ENCODE measurements at places on chromosomes 12 and 14.

- DNase-seq = no peak
These were observed 6.9 kb downstream of the RARG start for GRCh38 chr12:53224897-53225634.

- DNase-seq = peak; percentile 65
These were observed 148.2 kb downstream of the KIF21A start for GRCh38 chr12:39294715-39295114.

DNA sequence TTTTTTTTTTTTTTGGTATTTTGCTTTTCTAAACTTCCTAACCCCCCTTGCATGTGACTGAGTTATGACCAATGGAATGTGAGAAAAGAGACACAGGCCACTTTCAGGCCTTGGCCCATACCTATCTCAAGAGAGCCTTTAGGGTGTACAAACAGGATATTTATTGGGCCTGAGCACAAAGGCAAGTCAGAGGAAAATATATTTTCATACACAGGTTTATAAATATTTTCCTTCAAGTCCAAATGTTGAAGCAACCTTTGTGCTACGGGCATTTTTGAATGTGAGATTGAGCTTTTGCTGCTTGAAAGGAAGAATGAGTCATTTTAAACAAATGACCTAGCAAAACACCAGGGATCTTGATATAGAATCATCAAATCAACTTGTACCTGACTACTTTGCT is 228.6 kb upstream of the E2F7 start:
- DNase-seq = no peak

DNA sequence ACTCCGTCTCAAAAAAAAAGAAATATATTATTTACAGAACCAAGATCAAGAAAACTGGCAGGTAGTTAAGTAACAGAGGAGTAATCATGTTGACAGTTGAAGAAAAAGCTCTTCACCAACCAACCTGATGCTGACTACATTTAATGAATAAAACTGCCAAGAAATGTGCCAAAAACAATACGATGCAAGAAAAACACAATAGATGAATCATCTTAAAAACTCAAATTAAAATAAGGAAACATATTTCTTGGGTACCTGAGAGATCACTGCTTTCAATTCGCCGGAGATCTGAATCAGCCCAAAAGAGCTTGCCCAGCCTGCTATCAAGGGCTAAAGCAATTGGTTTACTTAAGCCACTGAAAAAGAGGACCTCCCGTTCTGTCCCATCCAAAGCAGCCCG is 76.4 kb downstream of the BCL2L14 start:
- DNase-seq = no peak

DNA sequence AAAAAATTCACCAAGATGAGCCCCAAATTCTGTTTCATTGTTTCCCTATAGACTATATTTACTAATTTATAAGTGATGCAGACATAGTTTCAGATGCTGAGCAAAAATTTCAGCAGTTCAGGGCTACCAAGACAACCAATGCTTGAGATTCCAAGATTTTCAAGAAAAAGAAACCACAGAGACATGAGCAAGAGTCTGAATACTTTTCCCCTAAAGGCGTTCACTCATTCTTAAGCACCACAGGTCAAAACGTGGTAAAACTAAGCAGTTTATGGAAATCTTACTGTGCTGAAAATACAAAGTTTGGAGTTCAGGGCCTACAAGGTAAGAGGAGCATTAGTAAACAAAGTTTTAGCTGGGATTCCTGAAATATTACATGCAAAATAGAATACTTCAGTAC is 221.2 kb downstream of the KCNH5 start:
- no peak for DNase-seq

GRCh38 chr12:47882781-47883546 is 21.8 kb downstream of the VDR start:
- no peak for DNase-seq

DNA sequence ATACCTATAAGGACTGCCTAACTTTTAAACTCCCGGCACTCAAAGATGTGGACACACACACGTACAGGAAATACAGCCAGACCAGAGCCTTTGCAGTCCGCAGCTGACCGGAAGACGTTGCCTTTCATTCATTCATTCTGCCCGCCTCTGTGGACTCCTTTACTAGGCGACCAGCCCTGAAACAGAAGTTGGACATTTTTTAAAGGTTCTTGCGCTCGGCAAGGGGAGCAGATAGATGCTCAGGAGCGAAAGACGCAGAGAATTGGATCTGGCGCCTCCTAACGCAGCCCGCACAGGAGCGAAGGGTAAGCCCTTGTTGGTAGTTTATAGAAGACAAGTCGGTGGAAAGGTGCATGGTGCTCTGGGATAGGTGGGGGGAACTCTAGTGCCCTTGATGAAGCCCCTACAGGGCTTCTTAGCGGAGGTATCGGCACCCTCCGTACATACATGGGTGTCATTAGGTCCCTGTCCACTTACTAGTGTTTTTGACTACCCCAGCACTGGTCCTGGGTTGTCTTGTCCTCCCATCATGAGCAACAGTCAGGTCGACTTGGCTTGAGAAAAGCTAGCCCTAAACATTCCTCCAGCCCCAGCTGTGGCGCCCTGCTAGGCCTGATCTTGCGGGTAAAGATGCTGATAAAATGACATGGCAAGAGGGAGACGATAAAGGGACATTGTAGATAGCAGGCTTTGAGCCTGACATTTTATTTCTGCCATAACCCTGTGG is at the start of gene KDM2B:
Gene KDM2B, minus strand, starts transcription at position 65 of the 727 bp plus-strand sequence. CDS start 112 bp downstream, outside the sequence.
- no peak for DNase-seq

DNA sequence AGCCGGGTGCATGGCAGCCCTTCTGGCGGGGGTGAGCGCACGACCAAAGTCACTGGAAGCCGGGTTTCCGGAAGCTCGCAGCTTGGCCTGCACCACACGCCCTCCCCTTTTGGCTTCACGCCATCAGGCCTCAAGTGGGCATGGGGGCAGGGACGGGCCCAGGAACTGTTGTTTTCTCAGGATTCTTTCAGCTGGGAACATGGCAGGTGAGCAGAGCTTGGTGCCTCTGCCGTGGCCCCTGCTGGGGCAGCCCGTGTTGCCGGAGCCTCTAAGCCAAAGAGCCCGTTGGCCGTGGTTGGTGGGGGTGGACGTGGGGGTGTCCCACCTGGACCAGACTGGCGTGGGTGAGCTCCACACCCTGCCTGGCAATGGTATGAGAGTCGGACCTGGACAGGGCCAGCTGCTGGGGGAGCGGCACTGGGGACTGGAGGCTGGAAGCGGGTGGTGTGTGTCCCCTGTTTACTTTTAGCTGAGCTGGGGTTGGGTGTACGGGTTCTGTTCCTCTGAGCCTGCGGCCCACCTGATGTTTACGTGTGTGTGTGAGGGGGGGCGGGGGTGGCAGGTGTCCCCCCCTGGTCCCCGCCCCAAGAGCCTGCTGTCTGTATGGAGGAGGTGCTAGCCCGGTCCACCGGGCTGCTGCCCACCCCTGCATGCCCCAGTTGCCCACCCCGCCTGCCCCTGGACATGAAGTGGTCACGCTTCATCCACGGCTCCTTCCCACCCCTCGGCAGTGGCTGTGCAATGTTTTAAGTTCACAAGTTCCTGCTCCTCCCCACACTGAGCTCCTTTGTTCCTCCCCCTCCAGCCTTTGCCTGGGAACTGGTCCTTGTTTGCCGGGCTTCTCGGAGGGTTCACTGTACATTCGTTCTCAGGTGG is 28.7 kb upstream of the PLD4 start:
- DNase-seq = peak; percentile 39

DNA sequence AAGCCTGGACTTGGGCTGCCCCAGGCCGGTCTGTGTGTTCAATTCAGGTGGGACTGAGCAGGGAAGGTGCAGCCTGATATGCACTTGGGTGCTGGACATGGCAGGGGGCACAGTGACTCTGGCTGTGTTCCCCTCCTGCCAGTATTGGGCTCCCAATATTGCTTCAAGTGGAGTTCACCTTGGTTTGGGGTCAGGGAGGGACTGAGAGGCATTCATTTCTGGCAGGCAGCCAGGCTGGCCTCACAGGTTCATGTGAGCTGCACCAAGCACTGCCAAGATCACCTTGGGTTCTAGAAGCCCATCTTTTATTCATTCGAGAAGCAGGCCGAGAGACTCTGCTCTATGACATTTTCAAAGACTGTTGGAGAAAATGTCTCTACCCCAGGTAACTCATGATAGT is 245.0 kb downstream of the CHST11 start:
- no peak for DNase-seq

GRCh38 chr14:91817566-91818325 is 49.6 kb downstream of the TC2N start:
- no peak for DNase-seq

DNA sequence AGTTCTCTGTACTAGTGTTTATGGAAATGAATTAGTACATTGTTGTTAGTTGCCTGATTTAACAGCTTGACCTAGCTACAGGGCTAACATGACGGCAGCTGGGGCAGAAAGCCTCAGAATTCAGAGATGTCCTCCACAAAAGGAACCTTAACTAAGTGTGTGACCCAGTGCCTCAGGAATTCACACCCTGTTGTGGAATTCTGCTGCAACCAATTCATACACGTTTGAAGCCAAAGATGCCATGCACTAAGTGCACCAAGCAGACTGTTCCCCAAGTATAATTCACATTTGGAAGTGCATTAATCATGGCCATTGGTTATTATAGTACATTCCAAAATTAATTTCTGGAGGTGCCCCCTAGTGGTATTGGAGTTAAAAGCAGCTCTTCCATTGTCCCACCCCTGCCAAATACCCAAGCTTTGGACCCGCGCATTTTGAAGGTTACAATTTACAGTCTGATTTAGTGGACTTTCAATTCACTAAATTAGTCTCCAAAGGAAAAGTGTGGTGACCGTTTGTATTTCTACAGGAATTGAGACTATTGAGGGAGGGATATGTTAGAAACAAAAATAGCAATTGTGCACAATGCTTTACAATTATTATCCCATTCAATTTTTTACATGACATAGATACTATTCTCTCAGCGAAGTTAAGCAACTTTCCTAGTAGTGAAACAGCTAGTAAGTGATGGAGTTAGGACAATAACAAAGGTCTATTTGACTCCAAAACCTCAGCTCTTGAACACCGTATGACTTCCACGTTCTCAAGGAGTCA is 85.9 kb downstream of the PAX9 start:
- DNase-seq = peak; percentile 57

- DNase-seq = no peak
These were observed 50.8 kb upstream of the SAV1 start for GRCh38 chr14:50718949-50719348.

GRCh38 chr14:55332654-55333570 is 61.7 kb downstream of the FBXO34 start:
- no peak for DNase-seq

- peak; percentile 100 for DNase-seq
These were observed at the start of gene CLSTN3 for GRCh38 chr12:7129872-7130691. CLSTN3 (plus strand) TSS chr12:7130371; CDS start chr12:7130649, 278 bp downstream.

- DNase-seq = no peak
These were observed 205.0 kb downstream of the ADAMTS20 start for GRCh38 chr12:43347026-43347425.

DNA sequence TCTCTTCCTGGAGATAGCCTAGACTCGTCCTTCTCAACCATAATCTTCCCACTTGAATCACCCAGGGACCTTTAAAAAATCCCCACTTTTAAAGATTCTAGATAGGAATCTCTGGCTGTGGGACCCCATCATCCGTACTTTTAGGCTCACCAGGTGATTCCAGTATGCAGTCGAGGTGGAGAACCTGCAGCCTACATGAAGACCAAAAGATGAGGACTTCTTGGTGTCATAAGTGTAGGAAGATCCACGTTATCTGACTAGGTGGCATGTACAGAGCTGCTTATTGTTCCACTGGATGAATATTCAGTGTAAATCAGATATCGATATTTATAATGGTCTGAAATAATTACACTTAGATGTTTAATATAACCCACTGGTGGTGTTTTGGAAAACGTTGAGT is 2.6 kb downstream of the PRKCH start:
- DNase-seq = no peak

GRCh38 chr14:23171222-23171975 is 12.1 kb downstream of the SLC7A8 start:
- no peak for DNase-seq

DNA sequence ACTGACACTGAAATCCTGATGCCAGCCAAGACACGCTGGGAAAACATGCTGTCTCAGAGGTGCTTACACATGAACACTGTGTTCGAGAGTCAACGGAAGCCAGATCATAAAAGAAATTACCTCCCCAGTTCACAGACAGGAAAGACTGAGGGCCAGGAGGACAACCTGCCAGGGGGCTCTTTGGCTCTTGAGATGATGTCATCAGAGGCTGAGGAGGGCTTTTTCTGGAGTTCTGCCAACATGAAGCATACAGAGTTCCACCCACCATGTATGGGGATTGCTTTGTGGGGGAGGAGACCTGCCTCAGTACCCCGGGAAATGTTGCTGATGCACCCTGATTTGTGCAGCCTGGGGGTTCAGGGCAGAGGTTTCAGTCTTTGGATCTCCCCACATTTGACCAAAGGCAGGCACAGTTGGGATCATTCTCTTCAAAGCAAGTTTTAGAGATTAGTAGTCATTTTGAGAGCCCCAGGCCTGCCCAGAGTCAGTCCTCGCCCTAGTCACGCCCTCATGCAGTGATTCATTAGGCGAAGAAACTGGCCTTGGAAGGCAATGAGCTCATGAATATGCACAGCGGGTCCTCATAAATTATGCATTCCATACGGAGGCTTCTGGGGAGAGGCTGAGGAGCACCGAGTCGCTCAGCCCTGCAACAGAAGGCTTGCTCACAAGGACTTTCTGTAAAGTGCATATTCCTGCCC is 34.9 kb upstream of the EML1 start:
- DNase-seq = no peak

GRCh38 chr12:71865166-71865713 is 25.7 kb downstream of the TBC1D15 start:
- peak; percentile 80 for DNase-seq

- DNase-seq = no peak
These were observed 105.1 kb upstream of the DCN start for GRCh38 chr12:91287753-91288152.

DNA sequence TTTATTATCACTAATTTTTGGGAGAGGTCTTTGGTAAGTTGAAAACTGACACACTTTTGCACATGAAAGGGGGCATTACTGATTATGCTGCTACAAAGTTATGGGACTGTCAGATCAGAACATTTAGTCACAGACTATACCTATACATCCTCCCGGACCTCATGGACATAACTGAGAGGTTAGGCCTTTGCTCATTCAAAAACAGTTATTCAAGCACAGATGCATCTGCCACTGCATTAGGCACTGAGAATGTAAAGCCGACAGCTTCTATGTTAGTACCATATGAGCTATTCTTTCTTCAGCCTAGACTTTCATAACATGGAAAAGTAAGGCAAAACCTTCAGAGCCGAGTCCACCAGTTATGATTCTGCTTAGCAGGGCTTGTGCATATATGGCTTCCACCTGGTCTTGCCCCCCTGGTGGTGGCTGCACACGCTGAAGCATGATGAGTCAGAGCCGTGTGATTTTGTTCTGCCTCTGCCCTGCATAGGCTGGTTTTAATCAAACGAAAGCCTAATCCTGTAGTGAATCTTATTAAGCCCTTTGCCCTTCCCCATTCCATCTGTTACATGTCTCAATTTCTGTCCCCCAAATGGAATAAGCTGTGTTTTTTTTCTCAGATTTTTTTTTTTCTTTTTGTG is 21.8 kb upstream of the RNU6-8 start:
- peak; percentile 87 for DNase-seq

Data from D341Med (cell line).